B cell (primary cell): ENCODE measurements at places on chromosomes 1 and 21. TPM values are rescaled to one million over a fixed set of nuclear protein-coding genes. Genes with fewer than 3 reads are reported as not detected.

- DNase-seq, result no peak
- H3K4me3 ChIP-seq, result no peak overlapping the region
Observed at GRCh38 chr1:27397749-27398148, 5.3 kb downstream of the GPR3 start.

DNA sequence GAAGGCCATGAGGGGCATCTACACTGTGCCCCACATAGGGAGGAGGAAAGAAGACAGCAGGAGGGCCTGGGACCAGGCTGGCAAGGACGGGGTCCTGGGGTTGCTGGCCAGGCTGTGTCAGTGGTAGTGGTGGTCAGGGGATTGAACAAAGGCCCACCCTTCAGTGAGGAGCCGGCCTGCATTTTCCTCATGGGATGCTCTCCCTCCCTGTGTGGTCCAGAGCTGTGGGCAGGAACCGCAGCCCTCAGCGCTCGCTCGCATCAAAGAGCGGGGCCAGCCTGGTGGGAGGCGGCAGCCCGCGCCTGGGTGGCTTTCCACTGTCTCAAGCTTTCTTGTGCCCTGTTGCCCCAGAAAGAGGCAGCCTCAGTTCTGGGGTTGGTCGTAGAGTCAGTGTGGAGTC, 24.8 kb downstream of the LHX4 start:
- H3K4me3 ChIP-seq, result no peak overlapping the region
- no peaks in the 10 kb centered on the region for H3K36me3 ChIP-seq
- H3K27ac ChIP-seq, result no peak overlapping the region
- no peak for DNase-seq
- H3K27me3 ChIP-seq, result no peaks in the 10 kb centered on the region

- no peak overlapping the region for H3K4me3 ChIP-seq
- peaks cover 44% of the 10 kb centered on the region for H3K4me1 ChIP-seq
- DNase-seq, result no peak
- no peak overlapping the region for H3K27ac ChIP-seq
- H3K27me3 ChIP-seq, result peaks cover 20% of the 10 kb centered on the region
Observed at GRCh38 chr1:205443585-205444299, 12.1 kb downstream of the BLACAT1 start.

- no peak overlapping the region for H3K27ac ChIP-seq
- no peaks in the 10 kb centered on the region for H3K4me1 ChIP-seq
- H3K36me3 ChIP-seq, result no peaks in the 10 kb centered on the region
- no peaks in the 10 kb centered on the region for H3K27me3 ChIP-seq
- DNase-seq, result no peak
Observed at GRCh38 chr1:97077221-97077620, 355.6 kb downstream of the PTBP2 start.

The HAPLN2 gene
- total RNA-seq, result 0.36 TPM in 1 of 2 replicates, not detected in the other

The HES4 gene
- total RNA-seq, result 3.2 and 4.3 TPM in 2 replicates

The CHI3L1 gene
- total RNA-seq, result 0.15 TPM in 1 of 2 replicates, not detected in the other
